ENCODE measurements at places on chromosomes 13 and 19.
A peak's percentile ranks its signal among the peaks of the same experiment; 100 is the strongest.

DNA sequence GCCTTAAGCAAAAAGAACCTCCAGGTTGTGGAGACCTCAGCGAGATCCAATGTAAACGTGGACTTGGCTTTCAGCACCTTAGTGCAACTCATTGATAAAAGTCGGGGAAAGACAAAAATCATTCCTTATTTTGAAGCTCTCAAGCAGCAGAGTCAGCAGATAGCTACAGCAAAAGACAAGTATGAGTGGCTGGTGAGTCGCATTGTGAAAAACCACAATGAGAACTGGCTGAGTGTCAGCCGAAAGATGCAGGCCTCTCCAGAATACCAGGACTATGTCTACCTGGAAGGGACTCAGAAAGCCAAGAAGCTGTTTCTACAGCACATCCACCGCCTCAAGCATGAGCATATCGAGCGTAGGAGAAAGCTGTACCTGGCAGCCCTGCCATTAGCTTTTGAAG lies 58.5 kb downstream of the ARHGAP35 start:
- DNase-seq = peak; percentile 53

GRCh38 chr19:41297628-41298347 lies 12.2 kb upstream of the CCDC97 start:
- DNase-seq = no peak

GRCh38 chr13:100694722-100695508 lies 20.3 kb upstream of the TMTC4 start:
- DNase-seq = peak; percentile 68

DNA sequence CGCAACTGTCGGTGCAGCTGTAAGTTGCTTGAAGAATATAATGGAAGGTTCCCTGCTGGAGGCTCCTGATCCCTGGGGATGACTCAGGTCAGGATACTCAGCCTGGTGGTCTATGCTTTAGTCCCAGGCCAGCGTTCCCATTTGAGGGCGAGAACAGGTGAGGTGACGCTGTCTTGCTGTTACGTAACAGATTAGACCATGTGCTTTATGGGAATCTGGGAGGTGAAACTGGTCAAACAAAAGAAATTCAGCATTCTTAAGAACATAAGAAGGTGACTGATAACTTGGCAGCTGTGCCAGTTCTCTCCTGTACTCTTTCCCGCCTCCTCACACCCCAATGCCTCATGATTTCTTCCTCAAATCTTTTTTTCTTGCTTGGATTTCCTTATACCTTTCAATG lies at the start of gene CXCL17:
Gene CXCL17, minus strand, starts transcription at position 114 of the 400 bp plus-strand sequence. CDS start 114 bp downstream, outside the sequence.
- DNase-seq = no peak

GRCh38 chr19:47228168-47228936 lies 2.6 kb downstream of the BBC3 start:
- peak; percentile 61 for DNase-seq

GRCh38 chr13:98869408-98870090 lies 108.3 kb downstream of the DOCK9 start:
- DNase-seq = no peak

GRCh38 chr13:62193919-62194318 lies 778.3 kb upstream of the PCDH20 start:
- DNase-seq = no peak

Data from EL (cell line).